ENCODE measurements at places on chromosomes 5 and 9.

DNA sequence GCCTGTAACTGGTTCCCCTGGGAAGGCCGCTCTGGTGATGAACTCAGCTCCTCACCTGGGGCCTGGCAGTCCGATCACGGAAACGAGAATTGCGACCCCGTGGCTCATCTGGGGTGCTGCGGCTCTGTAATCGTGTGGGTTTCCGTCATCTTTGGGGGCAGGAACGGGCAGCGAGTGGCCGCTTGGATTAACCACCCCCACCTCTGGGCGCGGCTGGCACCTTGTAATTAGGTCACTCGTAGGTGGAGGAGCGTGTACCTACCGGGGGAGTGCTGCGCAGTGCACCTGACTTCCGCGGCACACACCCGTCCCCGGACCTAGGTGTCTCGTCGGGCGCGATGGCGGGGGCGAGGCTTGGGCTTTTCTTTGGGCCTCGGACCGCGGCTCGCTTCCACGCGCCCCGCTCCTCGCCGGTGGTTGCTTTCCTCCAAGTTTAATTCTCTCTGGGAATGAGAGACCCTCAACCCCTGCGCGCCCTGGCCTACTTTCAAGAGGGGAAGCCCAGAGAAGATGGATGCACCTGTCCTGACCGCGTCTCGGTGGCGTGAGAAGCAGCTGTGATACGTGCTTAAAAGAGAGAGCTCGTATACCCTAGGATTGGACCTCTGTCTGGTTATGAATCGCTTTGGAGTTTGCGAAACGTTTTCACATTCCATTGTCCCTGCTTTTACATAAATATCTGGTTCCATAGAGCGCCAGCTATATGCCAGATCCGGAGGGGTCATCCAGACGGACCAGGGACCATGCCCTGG, 744 bp upstream of the PPP2CA start:
- DNase-seq, result peak; percentile 40

DNA sequence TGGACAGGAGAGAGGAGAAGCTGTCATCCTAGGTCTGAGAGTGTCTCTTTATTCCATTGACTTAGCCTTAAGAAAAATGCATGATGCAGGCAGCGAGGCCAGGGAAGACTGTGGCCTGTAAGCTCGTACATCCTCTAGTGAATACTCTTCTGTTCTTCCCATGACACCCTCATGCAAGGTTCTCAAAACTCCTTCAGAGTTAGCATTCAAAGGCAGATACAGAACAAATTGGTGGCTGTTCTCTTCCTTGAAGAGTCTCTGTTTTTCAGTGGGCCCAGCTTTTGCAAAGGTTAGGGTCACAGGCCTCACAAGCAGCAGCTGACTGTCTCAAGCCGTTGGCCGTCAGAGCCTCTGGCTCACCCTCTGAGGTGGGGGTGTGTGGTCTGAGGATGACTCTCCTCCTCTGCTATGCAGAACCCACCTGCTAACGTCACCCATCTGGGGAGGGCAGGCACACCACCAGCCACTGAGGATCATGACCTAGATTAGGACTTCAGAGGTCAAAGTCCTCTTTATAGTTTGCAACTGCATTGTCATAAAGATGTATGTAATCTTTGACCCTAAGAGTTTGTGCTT, 15.1 kb downstream of the ADCY2 start:
- no peak for DNase-seq

DNA sequence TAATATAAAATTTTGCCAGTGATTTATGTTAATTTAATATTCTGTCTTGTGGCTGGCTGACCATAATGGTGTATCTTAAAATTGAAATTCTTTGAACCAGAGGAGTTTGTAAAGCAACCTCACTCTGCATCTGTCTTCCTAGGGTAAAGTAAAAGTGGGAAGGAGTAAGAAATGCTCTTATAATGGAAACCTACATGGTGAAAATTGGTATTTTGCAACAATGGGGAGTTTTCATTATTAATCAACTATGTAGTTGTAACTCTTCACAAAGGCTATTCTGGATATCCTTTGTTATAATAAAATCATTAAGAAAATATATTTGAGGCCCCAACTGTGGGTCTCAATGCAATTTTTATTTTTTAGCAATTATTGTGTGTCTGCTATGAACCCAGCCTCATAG, 44.2 kb downstream of the SNX30 start:
- no peak for DNase-seq

GRCh38 chr5:69049151-69049550, 44.7 kb upstream of the SLC30A5 start:
- DNase-seq, result no peak

- DNase-seq, result no peak
Observed at GRCh38 chr5:79787448-79787847, 97.8 kb downstream of the CMYA5 start.

GRCh38 chr5:179275381-179275878, 69.8 kb downstream of the ADAMTS2 start:
- no peak for DNase-seq

- no peak for DNase-seq
Observed at GRCh38 chr9:16255217-16255616, 615.3 kb downstream of the BNC2 start.

DNA sequence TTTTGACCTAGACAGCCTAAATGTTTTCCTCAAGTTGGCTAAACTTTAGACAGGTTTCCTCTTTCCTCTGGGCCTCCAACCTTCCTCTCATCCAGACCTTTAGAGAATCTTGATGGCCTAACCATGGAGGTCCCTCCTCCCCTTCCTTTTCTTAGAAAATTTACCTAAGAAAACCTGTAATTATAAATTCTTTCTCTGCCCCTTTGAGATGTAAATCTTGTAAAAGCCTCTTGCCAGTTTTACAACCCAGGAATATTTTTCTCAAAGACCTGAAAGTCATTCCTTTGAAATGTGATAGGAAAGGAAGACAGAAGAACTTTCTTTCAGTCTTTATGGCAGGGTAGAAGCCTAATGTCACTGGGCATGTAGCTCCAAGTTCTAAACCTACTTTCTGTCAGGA, 1752.6 kb upstream of the C9orf72 start:
- no peak for DNase-seq

- no peak for DNase-seq
Observed at GRCh38 chr9:126836216-126836615, 24.2 kb upstream of the ZBTB34 start.

DNA sequence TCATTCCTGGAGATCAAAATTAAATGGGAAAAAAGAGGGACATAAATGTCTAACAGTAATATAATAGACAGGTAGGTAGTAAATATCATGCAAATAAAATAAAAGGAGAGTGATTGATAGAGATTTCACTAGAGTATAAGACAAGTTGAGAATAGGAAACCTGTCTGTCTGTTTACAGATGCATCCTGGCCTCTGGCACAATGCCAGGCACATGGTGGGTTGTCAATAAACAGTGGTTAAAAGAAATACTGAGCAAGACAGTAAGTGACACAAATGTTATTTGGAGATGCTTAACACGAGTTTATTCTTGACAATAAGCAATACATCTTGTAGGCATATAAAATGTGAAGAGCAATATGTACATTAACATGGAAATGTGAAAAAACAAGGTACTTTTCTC, 33.3 kb downstream of the RICTOR start:
- no peak for DNase-seq

- peak; percentile 92 for DNase-seq
Observed at GRCh38 chr9:90331826-90332575, 310.6 kb downstream of the DIRAS2 start.

- DNase-seq, result no peak
Observed at GRCh38 chr9:130921989-130922892, 16.8 kb downstream of the FIBCD1 start.

GRCh38 chr9:104885818-104886709, 41.9 kb downstream of the ABCA1 start:
- DNase-seq, result no peak

- DNase-seq, result no peak
Observed at GRCh38 chr5:147743012-147743411, 39.5 kb downstream of the JAKMIP2 start.

DNA sequence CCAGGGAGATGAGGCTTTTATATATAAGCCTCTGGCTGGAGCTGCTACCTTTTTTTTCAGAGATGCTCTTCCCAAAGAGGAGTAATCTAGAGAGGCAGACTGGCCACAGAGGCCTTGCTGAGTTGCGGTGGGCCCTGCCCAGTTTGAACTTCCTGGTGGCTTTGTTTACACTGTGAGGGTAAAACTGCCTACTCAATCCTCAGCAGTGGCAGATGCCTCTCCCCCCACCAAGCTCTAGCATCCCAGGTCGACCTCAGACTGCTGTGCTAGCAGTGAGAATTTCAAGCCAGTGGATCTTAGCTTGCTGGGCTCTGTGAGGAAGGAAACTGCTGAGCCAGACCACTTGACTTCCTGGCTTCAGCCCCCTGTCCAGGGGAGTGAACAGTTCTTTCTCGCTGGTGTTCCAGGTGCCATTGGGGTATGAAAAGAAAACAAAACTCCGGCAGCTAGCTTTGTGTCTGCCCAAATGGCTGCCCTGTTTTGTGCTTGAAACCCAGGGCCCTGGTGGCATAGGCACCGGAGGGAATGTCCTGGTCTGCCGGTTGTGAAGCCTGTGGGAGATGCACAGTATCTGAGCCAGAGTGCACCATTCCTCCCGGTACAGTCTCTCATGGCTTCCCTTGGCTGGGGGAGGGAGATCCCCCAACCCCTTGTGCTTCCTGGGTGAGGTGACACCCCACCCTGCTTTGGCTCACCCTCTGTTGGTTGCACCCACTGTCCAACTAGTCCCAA, 219.5 kb upstream of the IZUMO3 start:
- no peak for DNase-seq

DNA sequence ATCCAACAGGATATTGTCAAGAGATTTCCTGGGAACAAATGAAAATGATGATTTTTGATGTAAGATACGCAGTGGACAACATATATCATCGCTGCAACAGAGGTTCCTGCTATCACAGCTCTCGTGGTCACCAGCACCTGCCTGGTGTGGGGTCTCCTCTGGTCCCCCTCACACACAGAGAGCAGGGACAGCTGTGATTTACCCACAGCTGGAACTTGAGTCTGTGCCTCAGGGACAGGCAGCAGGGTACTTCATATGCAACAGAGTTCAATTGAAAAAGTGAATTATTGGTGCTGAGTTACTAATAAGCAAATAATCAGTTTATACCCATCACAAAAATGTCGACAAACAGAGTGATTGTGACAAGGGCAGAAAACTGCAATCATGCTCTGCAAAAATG, 93.4 kb downstream of the LMX1B start:
- DNase-seq, result no peak

DNA sequence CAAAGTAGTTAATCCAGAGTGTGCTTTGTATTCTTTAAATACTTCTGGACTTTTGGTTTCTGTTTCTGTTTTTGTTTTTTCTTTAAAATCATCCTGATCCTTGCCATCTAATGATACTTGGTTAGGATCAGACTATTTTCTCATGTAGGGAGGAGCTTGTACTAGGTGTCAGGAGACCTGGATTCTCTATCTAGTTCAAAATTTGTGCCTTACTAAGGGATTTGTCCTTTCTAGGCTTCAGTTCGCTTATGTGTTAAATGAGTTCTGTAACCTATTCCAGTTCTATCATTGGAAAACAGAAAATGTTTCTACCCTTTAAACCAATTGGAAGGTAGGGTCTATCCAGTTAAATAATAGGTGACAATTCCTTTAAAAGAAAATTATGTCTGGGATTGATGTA, 3.3 kb upstream of the MEF2C start:
- DNase-seq, result no peak

All from amniotic epithelial cell (primary cell).